ENCODE measurements at places on chromosomes 16 and 17.

- DNase-seq: no peak
Observed at GRCh38 chr16:51544851-51545467, 393.9 kb upstream of the SALL1 start.

- DNase-seq: no peak
Observed at GRCh38 chr16:83441517-83441916, 366.3 kb upstream of the HSBP1 start.

DNA sequence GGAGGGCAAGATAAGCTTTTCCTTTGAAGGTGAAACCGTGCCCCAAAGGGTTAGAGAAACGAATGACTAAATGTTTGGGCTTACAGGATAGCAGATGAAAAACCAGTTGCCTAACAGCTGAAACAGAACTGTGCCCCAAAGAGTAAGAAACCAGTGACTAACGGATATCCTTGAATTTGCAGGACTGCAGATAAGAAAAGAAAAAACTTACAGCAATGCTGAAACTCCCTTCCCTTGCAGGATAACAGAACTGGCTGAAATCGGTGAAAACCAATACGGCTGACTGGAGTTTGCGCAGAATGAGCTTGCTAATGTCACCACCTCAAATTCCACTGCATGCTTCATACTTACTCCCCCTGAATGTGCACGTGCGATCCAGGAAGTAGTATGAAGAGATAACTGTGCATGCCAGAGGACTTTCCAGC is 175.2 kb upstream of the NLRP1 start:
- DNase-seq: no peak

GRCh38 chr16:11586856-11587642 is at the start of gene LITAF:
Gene LITAF (minus strand): TSS chr16:11586919. CDS start chr16:11556730, 30,189 bp downstream.
- no peak for DNase-seq

DNA sequence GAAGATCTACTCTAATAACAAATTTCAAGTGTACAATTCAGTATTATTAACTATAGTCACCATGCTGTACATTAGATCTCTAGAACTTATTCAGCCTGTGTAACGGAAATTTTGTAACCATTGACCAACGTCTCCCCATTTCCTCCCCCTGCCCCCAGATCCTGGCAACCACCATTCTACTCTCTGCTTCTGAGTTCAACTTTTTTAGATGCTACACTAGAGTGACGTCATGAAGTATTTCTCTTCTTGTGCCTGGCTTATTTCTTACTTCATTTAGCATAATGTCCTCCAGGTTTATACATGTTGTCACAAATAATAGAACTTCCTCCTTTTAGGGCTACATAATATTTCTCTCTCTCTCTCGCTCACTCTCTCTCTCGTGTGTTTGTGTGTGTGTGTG is 157.5 kb downstream of the ANKFN1 start:
- no peak for DNase-seq

- DNase-seq: no peak
Observed at GRCh38 chr16:70416748-70417616, 21.9 kb downstream of the ST3GAL2 start.

GRCh38 chr16:82061861-82062525 is 26.9 kb downstream of the HSD17B2 start:
- no peak for DNase-seq

- no peak for DNase-seq
Observed at GRCh38 chr16:86984991-86985647, 332.1 kb downstream of the C16orf95 start.

GRCh38 chr17:19686400-19687090 is 29.8 kb downstream of the SLC47A2 start:
- no peak for DNase-seq

- DNase-seq: no peak
Observed at GRCh38 chr17:44385287-44386181, 3.9 kb downstream of the ITGA2B start.

DNA sequence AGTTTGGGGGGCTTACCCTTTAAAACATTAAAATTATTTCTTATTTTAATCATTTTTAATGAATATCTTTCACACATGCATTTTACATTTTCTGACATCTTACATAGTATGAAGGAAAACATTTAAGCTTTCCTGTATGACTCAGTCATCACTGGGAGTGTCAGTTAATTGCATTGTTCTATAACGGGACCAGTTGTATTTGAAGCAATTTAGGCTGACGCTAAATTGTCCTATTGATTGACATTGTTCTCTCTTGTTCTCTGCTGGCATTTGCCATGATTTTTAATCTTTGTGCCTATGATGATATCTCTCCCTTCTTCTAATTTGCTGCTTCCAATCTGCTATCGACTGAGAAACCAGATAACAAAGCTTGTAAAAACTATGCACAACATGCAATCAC is 190.5 kb upstream of the PIRT start:
- DNase-seq: no peak

DNA sequence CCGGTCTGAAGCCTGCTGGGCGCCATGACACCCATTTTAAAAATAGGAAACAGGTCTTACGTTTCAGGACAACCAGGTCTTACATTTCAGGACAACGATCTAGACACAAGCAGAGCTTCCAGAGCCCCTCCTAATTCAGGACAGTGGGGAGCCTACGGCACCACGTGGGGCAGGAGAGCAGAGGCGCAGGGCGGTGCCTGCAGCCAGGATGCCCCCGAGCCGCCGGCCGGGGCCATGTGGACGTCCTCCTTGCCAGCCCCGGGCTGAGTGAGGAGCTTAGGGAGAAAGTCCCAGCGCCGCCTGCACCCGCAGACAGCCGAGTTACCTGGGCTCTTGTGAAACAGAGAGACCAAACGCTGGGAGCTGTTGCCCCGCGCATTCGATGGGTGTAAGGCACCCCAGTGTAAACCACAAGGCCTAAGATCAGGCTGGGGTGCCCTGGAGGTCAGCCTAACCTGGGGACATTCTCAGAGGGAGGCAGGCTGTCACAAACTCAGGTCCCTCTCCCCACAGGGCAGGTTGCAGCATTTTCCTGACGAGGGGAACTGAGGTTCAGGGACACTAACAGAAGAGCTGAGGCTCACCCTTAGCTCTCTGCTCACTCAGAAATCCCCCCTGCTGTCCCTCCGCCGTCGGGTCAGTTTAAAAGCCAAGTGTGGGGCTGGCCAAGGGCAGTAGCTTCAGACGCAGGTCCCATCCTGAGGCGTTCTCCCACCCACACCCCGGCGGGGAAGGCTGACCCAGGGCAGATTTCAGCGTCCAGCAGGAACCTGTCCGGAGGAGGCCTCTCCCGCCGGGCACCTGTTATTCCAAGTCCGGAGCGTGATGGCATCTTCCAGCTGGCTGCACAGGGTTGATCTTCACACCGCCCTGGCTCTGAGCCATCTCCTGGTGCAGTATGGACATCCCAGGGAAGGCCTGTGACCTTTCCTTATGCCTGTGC is 1.8 kb upstream of the NOTUM start:
- DNase-seq: no peak

DNA sequence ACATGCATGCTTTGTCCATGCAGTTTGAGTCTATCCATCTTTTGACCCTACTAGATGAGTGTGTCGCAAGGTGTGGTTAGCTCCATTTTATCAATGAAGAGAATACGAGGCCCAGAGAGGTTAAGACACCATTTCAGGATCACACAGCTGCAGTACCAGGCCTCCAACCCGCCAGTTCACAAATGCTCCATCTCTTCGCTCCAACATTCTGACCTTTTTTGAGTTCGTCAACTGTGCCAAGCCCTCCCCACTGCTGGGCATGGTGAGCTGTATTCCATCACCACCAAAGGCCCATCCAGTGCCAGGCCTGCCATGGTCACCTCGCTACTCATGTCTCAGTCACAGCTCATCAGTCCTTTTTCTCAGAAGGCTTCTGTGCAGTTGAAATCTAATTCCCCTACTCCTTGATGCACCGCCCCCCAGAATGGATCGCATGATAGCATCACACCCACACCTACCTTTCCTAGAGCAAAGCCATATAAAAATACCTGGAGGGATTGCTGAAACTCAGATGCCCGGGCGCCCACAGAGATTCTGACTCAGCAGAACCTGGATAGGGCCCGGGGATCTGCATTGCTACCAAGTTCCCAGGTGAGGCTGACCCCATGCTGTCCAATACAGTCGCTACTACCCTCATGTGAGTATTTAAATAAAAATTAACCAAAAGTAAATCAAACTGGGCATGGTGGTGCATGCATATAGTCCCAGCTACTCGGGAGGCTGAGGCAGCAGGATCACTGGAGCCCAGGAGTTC is 38.0 kb downstream of the ZNF423 start:
- no peak for DNase-seq

DNA sequence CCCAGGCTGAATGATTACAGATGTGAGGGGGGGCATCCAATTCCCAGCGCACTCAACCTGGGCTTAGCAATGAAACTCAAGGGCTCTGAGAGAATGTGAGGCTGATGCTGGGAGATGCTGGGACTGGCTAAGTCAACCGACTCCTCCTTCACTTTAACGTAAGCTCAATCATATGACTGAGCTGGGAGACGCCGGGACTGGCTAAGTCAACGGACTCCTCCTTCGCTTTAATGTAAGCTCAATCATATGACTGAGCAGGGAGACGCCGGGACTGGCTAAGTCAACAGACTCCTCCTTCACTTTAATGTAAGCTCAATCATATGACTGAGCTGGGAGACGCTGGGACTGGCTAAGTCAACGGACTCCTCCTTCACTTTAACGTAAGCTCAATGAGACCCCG is 179.4 kb downstream of the VPS53 start:
- DNase-seq: no peak

GRCh38 chr16:54194334-54194743 is 92.2 kb downstream of the IRX3 start:
- no peak for DNase-seq

GRCh38 chr16:31348579-31348978 is 6.4 kb upstream of the ITGAX start:
- no peak for DNase-seq

- DNase-seq: no peak
Observed at GRCh38 chr17:78493450-78493849, 83.7 kb downstream of the DNAH17 start.

GRCh38 chr17:50161023-50161910 is 4.5 kb upstream of the SGCA start:
- DNase-seq: peak; percentile 46

GRCh38 chr16:55040366-55041086 is 109.9 kb downstream of the IRX5 start:
- DNase-seq: no peak

DNA sequence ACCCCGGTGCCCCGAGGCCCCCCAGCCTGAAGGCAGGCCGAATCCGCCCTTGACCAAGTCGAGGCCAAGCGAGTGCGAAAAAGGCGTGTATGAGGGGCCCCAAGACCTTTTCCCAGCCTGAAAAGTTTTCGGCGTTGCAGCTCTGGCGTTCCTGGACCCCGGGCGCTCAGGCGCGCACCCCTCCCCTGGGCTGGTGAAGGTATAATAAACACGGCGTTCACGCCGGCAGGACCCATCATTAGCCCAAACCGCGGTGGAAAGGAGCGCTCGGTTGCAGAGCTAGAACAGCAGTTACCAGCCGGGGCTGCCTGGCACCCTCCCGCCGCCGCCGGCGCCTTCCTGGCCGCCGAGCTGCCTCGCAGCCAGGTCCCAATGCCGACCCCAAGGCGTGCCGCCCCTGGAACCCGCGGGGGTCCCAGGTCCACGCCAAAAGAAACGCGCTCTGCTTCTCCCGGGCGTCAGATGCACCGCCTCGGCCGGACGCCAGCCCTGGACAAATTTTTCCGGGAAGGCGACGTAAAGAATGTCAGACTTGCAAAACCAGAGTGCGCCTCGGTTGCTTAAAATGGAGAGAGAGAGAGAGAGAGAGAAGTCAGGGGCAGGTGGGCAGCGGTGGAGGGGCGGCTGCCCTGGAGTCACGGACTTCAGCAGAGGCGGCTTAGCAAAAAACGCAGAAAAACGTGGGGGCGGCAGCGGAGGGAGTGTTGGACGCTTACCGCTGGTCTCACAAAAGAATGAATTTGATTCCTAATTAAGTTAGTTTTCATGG is 11.5 kb upstream of the FOXF1 start:
- DNase-seq: no peak

GRCh38 chr16:1902547-1903219 is 15.5 kb downstream of the HS3ST6 start:
- no peak for DNase-seq

GRCh38 chr17:16980813-16981731 is 9.2 kb upstream of the TNFRSF13B start:
- DNase-seq: no peak

- no peak for DNase-seq
Observed at GRCh38 chr16:75763204-75763603, 36.9 kb upstream of the CPHXL start.

DNA sequence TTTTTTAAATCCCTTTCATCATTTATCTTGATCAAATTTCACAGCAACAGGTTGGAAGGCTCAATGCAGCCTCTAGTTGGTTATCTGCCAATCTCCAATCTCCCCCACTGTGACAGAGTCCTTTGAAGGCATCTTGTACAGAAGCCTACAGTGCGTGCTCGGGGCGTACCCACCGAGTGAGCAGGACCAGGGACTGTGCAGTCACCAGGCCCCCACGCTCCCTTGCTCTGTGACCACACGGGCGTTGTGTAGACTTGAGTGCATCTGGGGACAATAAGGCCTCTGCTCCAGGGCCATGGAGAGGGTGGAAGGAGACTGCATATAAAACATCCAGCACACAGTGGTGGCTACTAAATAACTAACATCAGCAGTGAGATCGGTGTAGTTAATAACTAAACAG is 63.4 kb downstream of the GTF3C1 start:
- no peak for DNase-seq

DNA sequence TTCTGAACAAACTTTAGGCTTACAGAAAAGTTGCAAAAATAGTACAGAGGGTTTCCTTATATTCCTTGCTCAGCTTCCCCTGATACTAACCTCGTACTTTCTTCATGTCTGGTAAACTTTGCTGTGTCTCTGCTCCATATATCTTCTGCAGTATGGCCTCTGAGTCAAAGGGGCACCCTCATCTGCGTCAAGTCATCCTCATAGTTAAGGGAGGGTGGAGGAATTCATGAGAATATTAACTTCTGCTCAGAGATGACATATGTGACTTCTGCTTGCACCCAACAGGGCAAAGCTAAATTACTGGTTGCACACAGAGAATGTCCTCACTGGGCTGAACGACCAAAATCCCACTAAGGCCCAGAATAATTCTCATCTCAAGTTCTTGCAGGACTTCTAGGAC is 4.3 kb upstream of the CCL7 start:
- DNase-seq: no peak

DNA sequence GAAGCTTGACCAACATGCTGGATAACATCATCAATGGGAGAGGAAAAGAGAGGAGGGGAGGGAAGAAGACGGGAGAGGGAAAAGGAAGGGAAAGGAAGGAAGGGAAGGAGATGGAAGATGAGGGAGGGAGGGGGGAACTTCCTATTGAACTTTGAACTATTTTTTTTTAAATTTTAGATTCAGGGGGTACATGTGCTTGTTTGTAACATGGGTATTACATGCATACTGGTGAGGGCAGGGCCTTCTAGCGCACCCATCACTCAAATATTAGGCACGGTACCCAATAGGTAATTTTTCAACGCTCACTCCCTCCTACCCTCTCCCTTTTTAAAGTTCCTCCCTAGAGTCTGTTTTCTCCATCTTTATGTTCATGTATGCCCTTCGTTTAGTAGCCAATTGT is 383.2 kb upstream of the XYLT1 start:
- no peak for DNase-seq

- DNase-seq: no peak
Observed at GRCh38 chr17:76365256-76365903, 11.7 kb upstream of the PRPSAP1 start.

GRCh38 chr17:75719732-75720131 is 1.5 kb upstream of the ITGB4 start:
- DNase-seq: no peak

- no peak for DNase-seq
Observed at GRCh38 chr17:49859991-49860953, 12.4 kb upstream of the TAC4 start.

Measured in non-pigmented ciliary epithelial cell (primary cell).